H9 (cell line): ENCODE measurements at places on chromosomes 11 and 22.

- no peak for DNase-seq
Observed at GRCh38 chr22:31474743-31475142, 14.9 kb downstream of the EIF4ENIF1 start.

GRCh38 chr11:66491315-66491935, 11.2 kb downstream of the DPP3 start:
- DNase-seq: peak; percentile 74

GRCh38 chr22:44307509-44308169, 5.1 kb downstream of the SHISAL1 start:
- no peak for DNase-seq

DNA sequence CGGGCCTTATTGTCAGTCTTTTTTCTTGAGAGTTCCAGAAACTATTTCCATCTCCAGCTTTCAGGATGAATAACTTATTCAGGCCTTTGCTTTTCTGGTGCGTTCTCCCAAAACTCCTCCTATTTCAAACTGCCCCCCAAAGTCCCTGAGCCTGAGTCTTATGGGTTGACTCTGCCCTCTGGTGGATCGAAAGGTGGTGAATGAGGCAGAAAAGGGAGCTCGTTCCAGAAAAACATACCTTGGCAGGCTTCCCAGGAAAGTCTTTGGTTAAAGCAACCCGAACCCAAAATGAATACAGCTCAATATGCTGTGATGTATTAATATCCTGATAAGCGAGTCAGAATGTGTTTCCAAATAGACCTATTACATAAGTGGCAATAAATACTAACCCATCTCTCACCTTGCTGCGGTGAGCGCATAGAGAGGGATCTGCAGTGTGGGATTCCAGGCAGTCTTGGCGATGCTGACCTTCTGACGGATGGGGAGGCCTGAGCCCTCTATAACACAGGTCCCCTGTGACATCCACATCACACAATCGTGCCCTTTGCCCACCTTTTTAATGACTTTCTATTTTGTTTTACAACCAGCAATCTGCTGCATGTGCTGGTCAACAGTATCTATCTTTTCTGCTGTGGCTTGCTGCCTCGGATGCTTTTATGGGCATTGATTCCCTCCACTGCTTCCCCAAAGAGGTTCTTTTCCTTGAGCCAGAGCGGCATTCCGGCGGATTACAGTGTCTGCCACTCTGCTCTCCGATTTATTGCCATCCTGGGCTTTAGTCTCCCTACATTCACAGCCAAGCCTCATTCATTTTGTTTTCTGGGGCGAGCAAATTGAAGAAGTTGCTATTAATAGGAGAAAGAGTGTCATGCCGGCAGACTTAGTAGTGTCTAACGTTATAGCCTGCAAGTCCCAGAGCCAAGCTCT, 756.8 kb downstream of the NTM start:
- DNase-seq: peak; percentile 37

GRCh38 chr22:22159384-22159783, 85.2 kb upstream of the VPREB1 start:
- DNase-seq: no peak

DNA sequence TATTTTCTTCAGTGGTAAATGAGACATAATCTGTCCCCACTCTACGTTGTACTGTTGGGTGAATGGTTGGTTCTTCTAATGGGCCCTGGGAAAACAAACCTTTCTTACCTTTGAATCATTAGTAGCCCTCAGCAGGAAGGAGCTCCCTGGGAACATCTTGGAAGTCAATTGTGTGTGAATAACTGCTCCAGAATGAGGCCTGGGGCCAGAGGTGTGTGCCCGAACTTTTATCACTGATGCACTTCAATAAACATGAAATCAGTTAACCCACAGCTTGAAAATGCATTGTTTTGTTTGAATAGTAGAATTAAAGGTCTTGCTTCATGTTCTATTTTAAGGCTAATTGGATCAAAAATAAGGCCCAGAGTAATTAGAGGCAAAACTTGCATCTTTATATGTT, 67.1 kb downstream of the NAV2 start:
- DNase-seq: no peak

- DNase-seq: no peak
Observed at GRCh38 chr11:88117281-88117858, 57.9 kb downstream of the RAB38 start.

- DNase-seq: no peak
Observed at GRCh38 chr11:72454791-72455190, 20.5 kb upstream of the CLPB start.

DNA sequence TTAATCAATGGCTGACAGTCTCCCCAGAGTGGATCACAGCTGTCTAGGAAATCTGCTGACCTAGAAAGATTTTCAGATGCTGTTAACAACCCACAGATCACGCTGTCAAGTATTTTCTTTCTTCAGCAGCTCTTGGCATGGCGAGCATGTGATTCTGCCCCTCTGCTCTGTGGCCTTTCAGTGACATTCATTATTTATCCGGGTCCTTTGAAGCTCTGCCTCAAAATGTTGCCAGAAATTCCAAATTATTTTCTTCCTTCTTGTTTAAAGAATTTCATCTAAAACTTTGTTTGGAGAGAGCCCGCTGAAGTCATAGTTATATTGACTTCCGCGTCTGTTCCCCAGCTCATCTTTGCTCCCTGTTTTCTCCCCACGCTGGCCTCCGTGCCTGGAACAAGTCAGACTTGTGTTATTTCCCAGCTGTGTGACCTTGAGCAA, 134.1 kb downstream of the COMMD9 start:
- no peak for DNase-seq

GRCh38 chr22:44118645-44119315, 61.9 kb upstream of the PARVG start:
- DNase-seq: no peak

- no peak for DNase-seq
Observed at GRCh38 chr11:16791191-16791961, 52.9 kb downstream of the C11orf58 start.

- DNase-seq: no peak
Observed at GRCh38 chr11:114171257-114172054, 111.9 kb downstream of the ZBTB16 start.

DNA sequence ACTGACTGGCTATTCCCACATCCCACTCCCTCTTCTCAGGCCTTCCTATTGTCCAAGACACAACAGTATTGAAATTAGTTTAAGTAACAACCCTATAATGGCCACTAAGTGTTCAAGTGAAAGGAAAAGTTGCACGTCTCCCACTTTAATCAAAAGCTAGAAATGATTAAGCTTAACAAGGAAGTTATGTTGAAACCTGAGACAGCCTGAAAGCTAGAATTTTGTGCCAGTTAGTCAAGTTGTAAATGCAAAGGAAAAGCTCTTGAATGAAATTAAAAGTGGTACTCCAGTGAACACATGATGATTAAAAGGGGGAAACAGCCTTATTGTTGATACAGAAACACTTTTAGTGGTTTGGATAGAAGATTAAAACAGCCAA, 332.7 kb downstream of the CASP12 start:
- no peak for DNase-seq

GRCh38 chr22:41364955-41365354, 16.8 kb upstream of the TEF start:
- DNase-seq: no peak

- no peak for DNase-seq
Observed at GRCh38 chr11:22407921-22408320, 69.7 kb downstream of the SLC17A6 start.

GRCh38 chr11:120914021-120914420, 109.9 kb upstream of the TBCEL start:
- DNase-seq: no peak

DNA sequence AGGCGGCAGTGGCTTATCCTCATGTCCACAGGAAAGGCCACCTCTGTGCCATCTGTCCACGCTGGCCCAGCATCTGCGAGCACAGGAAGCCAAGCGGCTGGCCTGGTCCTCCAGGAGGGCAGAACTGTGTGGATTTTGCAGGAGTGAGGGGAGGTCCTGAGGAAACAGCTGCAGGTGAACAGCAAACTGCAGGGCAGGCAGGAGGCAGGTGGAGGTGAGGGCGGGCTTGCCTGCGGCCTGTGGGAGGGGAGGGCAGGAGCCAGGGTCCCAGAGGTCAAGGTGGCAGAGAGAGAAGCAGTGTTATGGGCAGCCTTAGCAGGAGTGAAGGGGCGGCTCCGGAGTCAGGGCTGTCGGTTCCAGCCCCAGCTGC, 369.7 kb downstream of the SHANK2 start:
- no peak for DNase-seq

DNA sequence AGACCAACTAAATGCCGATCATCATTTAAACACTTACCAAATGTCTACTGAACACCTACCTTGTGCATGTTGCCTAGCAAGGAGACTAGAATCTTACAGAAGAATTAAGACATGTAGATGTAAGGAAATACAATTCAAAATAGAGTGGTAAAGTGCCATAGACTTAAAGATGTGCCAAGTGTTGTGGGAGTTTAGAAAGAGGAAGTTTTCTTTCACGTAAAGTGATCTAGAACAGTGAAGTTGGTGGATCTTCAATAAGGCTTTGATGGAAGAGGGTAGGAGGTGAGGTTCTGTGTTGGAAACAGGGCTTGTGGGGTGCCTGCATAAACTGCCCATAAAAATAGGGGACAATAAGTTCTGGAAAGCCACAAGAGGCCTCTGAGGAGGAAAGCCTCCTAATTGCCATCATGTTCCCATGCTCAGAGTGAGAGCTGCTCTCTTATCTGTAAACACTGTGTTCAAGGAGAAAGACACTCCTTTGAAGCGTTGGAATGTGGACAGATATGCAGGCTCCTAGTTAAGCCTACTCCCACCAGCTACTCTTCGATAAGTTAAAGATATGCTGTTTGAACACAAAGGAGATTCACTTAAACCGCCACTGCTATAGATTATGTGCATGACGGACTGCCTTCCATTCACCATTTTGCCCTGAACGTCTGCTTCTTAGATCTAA, 66.7 kb downstream of the HSD17B12 start:
- DNase-seq: no peak

- no peak for DNase-seq
Observed at GRCh38 chr11:72328366-72329224, 84.6 kb upstream of the PHOX2A start.

DNA sequence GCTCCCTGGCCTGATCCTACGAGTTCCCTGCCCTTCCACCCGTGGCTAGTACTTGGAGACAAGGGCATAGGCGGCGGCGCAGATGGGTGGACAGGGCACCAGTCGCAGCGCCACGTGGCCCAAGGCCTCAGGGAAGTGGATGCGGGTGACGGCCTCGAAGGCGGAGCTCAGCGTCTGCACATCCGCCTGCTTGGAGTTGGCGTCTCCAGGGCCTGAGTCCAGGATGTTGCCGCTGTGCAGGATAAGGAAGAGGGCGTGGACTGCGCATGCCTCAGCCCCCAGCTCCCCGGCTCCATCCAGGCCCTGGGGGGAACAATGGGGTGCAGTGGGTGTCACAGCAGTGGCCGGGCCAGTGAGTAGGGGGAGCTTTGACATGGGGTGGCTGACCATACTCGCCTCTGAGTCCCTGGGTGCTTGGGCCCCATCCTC, 6.6 kb downstream of the PITPNM1 start:
- no peak for DNase-seq

GRCh38 chr11:110094298-110095285, 1.4 kb downstream of the ZC3H12C start:
- no peak for DNase-seq

DNA sequence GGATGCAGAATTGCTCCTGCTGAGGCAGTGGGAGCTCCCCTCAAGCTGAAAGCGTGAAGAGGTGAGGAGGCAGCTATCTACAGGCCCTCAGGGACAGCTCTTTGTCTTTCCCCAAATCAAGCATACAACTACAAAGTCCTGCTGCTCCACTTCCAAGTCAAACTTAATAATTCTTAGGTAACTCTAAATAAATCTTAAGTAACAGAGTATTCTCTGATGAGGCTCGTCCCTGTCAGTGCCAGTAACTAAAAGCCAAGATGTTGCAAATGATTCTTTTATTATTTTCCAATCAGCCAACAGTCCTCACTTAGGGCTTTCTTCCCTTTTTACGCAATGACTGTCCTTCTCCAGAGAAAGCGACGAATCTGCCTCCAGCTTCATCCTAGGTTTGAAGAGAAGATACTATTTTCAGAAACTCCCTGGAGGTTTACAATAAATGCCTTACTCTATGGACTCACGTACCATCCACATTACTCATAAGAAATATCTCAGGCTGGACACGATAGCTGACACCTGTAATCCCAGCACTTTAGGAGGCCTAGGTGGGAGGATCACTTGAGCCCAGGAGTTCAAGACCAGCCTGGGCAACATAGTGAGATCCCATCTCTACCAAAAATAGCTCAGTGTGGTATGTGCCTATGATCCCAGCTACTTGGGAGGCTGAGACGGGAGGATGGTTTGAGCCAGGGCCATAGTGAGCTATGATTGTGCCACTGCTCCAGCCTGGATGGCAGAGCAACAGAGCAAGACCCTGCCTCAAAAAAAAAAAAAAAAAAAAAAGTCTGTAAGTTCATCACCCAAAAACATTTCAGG, 3.1 kb upstream of the C22orf39 start:
- DNase-seq: no peak

DNA sequence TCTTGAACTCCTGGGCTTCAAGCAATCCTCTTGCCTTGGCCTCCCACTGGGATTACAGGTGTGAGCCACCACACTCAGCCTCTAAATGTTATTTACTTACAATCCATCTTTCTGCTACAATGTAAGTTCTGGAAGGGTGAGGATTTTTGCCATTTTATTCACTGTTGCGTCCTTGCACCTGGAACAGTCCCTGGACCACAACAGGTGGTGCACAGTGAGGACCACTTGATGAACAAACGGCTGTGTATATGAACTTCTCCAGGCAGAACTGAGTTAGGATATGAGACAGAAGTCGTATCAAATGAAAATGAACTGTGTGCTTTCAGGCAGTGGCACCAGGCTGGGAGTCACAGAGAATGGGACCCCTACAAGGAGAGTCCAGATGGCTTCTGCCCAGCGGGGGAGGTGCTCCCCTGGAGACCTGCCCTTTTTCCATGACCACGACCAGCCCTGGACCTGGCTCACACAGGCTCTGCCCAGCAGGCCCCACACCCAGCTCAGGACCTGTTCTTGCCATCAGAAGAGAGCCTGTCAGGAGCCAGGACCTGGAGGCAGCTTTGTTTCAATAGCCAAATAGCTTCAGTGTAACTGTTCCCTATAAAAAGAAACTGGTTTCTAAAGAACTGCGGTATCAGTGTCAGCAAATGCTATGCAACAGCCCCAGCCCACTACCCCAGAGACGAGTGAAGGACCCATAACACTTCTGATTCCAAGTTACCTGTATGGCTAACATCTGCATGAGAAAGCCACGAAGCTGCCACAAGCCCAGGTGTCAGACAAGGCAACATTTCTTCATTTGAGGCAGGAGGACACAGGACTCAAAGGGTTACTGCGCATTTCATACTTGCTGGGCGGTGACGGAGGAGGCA, 104.9 kb downstream of the MICAL3 start:
- DNase-seq: peak; percentile 57

GRCh38 chr11:76252631-76253070, 46.3 kb upstream of the WNT11 start:
- no peak for DNase-seq

GRCh38 chr11:72389116-72389515, 45.2 kb downstream of the CLPB start:
- no peak for DNase-seq

DNA sequence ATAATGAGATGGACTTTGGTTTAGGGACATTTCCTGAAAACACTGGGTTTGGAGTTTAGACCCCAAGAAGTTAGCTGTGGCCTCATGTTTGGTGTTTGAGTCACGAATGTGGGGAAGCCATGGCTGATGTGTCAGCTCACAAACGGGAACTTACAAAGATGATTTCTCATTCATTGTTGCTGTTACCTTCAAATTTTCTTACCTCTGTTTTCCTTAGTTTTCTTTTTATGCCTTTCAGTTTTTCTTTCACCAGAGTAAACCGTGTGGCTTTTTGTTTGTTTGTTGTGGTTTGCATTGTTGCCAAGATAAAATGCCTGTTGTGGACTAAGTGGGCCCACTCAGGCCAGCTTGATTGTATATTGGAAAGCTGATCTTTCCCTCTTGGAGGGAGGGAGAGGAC, 89.1 kb downstream of the SWAP70 start:
- DNase-seq: no peak

- DNase-seq: no peak
Observed at GRCh38 chr11:90135016-90135415, 553 bp downstream of the NAALAD2 start.
